Astrocyte (in vitro differentiated cells and primary cell): ENCODE measurements at places on chromosomes 16 and 17. TPM values are rescaled to one million over a fixed set of nuclear protein-coding genes. Genes with fewer than 3 reads are reported as not detected.

- DNase-seq = no peak
These were observed 158.3 kb upstream of the ZFHX3 start for GRCh38 chr16:73206151-73206707.

- no peak for DNase-seq
These were observed 17.8 kb downstream of the GJD3 start for GRCh38 chr17:40346765-40347158.

DNA sequence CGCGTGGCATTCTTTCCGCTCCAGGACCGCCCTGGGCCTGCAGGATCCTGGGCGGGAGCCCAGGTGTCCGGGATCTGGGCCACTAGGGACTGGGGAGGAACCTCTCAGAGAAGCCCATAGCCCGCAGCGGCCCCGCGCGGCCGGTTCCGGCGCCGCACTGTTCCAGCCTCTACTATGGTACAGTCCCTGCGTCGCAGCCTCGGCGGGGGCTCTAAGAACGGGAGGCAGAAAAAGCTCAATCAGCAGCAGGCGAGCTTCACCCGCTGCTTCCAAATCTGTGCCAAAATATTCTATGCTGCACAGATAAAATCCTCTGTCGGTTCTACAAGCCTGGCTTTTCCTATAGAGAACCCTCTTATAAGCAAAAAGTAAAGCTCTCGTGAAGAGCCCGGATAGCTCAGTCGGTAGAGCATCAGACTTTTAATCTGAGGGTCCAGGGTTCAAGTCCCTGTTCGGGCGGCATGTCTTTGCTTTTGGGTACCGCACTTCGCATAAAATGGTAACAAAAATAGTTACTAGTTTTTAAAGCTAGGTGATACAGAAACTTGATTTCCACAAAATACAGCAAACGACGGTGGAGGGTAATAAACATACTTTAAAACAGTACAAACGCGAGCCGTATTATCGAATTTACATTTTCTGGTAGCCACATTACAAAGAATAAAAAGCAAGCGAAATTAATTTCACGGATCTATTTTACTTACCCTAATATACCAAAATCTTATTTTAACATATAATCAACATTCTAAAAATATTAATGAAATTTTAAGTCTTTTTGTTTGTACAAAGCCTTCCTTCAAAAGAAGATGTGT lies 661 bp upstream of the ALOXE3 start:
- DNase-seq = peak; percentile 57

- DNase-seq = peak; percentile 49
These were observed at the start of gene DHX58 for GRCh38 chr17:42112552-42113176. TSS of gene DHX58 (minus strand) at chr17:42112714. CDS start at chr17:42111892, 822 bp downstream.

The PRSS36 gene
- 0.19 and 0.41 TPM in 2 replicates for total RNA-seq

DNA sequence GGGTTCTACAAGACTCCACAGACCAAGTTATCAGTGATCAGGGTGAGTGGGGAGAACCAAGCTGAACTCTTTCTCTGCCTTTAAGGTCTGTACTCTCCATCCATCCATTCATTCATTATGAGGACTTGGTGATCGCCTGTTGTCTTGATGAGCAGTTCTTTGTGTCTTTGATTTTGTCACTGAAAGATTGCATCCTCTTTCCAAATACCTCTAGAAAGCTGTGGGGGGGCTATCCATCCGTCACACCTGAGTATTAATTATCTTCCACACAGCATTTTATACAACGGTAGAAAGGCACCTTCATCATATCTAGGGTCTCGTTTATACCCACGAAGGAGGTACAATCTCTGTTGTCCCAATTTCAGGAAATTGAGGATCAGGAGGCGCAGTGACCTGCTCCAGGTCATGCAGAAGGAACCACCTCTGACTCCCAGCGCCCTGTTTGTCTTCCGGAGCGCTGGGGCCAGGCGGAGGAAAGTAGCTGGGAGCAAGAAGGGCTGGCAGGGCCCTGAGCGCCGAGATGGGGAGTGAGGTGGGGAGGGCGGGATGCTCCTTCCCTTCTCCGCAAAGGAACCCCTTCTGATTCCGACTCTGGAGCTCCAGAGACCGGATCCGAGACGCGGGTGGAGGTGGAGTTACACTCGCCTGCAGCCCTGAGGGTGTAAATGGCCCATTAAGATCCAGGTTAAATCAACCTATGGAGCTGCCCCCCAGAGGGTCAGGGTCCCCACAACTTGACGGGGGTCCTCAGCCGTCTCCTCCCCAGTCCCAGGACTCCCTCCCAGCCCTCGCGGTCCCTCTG lies 605 bp upstream of the ABAT start:
- DNase-seq = no peak

The RNF112 gene
- 0.36 and 0.96 TPM in 2 replicates for total RNA-seq

- no peak for DNase-seq
These were observed 3.8 kb upstream of the TLCD2 start for GRCh38 chr17:1713878-1714426.

DNA sequence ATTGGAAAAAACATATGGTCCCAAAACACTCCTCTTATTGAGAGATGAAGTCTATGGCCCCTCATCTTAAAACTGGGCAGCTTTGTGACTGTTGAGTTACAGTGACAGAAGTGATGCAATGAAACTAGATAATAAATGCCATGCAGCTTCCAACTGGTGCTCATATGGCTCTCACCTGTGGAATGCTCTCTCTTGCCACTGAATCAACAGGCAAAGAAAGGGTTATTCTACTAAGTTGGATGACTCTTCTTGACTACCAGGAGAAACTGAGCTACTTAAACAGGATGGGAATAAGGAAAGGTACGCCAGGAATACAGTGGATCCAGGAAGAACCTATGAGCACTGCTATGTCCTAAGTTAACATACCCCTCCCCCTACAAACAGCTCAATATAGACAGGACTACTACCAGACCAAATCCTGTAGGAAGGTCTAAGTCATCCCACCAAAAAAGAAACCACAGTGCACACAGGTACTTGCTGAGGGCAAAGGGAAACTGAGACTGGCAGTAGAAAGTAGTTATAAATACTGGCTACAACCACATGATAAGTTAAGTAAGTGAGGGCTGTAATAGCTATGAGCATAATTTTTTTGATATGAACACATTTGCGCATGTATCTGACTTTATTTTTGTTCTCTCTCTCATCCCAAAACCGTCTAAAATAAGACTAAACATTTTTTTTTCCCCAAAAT lies 398.5 kb downstream of the ZFHX3 start:
- DNase-seq = no peak

DNA sequence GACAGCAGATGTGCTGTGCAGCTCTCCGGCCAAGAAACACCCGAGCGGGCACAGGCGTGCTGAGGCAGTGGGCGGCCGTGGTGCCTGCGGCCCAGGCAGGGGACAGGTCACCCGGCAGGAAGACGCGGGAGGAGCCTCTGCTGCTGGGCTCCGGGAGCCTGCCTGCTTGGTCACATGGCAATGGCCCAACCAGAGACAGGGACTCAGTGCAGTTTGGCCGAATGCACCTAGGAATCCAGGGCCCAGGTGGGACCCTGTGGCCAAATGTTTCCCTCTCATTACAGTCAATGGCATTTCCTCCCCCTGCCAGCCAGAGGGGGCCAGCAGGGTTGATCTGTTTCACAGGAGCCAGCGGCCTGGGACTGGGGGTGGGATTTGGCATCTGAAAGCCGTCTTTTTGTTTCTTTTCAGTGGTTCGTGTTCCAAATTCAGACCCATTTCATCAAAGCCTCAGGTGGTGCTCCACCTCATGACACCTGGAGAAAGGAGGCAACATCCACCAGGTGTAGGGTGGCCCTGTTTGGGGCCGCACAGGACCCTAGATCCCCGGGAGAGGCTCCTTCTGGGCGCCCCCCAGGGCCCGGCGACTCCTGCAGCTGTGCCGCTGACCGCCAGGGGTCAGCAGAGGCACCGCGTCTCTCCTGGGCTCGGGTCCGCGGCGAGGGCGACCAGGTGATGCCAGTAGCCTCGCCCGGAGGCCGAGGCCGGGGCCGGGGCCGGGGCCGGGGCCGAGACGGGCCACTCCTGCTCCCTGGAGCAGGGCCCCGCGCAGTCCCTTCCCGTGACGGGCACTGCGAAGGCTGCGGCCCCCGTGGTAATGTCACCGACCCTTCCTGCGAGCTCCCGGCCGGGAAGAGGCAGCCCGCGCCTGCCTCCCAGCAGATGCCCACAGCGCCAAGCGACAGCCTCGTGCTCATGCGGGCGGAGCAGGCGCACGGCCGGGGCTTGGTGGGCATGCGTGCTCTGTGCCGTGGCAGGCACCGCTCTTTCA lies 118.5 kb downstream of the C16orf78 start:
- DNase-seq = no peak

DNA sequence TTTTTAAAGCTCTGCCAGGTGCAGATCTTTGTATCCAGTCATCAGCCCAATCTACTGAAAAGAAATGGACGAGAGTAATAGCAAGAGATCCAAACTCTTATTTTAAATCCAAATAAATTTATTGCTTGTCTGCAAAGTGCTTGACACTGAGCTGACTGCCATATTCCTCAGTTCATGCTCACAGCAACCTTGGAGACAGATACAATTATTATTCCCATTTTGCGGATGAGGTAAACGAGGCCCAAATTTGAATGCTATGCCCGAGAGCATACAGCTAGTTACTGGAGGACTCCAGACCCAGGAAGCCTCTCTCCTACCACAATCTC lies 620 bp downstream of the NOB1 start:
- no peak for DNase-seq

The RHBDF1 gene
- 45.6 and 55.5 TPM in 2 replicates for total RNA-seq

DNA sequence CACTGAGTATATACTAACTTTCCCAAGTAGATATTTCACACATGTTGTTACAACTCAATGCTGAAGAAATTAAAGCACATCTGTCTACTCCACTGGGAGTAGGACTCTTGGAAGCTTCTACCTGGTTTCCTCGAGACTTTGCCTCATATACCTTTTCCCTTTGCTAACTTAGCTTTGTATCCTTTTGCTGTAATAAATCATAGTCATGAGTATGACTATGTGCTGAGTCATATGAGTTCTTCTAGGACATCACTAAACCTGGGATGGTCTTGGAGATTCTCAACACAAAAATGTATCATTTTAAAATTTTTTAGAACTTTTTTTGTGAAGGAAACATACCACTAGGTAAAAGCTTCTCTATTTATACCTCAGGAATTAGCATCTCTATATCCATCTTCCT lies 39.8 kb downstream of the ABCA5 start:
- peak; percentile 6 for DNase-seq

The IRX5 gene
- total RNA-seq = 0.57 and 0.75 TPM in 2 replicates

DNA sequence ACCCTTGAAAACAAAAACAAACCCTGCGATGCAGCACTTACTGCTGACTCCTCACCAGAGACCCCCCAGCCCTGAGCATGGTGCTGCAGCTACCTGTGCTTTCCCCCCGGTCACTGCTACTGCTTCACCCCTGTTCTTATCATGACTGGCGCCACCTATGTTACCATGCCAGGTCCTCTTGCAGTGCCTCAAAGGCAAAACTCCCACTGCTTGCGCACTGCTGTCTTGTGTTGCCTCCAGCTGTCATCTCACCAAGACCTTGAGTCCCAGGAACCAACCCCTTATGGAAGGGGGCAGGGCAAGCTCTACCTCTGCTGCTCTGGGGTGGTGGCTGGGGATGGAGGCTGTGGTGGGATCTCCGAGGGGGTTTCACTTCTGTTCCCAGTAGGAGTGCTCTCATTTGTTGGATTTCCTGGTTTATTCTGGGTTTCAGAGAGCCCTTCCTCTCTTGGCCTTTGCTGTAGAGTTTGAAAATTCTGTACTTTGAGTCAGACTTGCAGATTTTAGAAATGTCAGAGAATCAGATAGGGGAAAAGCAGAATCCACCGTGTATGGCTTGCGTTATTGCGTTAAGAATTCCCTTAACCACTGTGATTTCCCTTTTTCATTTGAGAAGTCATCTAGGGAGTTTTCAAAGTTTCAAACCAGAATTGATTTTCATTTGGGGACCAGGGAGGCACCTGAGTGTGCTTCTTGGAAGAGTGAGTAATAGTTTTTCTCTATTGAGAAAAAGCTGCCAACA lies 96.6 kb downstream of the SPECC1 start:
- no peak for DNase-seq

The C16orf92 gene
- total RNA-seq = not detected in 2 replicates

The EPX gene
- not detected in 2 replicates for total RNA-seq

DNA sequence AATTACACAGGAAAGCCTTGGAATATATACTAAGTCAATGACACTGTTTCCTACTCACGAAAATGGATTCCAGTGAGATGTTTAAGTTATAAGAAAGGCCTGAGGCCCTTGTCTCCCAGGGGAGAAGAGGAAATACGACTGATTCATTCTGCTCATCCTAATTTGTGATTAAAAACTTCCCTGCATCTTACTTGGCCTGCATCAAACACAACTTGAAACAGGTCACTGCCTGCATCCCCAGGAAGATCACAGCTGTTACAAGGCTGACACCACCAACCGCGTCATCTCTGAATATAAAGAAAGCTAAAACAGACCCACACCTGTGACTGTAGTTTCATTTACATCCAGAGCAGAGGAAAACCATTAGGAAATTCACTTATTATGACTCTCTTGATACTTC lies 121.9 kb downstream of the DNAH3 start:
- DNase-seq = no peak

The CHST5 gene
- total RNA-seq = 0.09 TPM in 1 of 2 replicates, not detected in the other

- no peak for DNase-seq
These were observed 5.3 kb upstream of the POLR3E start for GRCh38 chr16:22291860-22292318.

The PEMT gene
- total RNA-seq = 19.5 and 25.4 TPM in 2 replicates

DNA sequence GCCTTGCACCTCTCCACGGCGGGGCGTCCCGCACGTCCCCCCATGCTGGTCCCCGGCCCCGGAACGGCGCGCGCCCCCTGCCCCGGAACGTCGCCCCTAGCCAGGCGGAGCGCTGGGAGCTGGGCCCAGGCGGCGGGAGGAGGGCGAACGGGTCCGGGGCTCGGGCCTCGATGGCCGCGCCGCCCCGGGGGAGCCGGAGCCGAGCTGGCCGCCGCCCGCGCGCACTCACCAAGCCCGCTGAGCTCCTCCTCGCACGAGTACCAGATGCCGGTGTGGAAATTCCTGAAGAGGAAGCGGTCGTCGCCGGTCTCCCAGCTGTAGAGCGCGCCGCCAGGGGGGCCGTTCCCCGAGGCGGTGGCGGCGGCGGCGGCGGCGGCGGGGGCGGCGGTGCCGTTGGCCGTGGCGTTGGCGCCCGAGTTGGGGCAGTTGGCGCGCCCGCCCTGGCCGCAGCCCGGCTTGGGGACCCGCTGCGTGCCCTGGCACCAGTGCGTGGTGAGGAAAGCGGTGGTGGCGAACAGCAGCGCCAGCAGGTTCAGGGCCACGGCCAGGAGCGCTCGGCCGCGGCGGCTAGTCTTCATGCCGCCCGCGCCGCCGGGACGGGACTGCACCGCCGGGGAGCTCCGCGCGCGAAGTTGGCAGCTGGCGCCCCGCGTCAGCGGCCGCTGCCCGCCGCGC lies 530 bp downstream of the GSG1L start:
- DNase-seq = peak; percentile 20

The ADGRG3 gene
- not detected in 2 replicates for total RNA-seq

- DNase-seq = peak; percentile 80
These were observed 8.9 kb downstream of the BAIAP2 start for GRCh38 chr17:81043725-81044427.

- no peak for DNase-seq
These were observed 109.4 kb downstream of the CDYL2 start for GRCh38 chr16:80695020-80695419.

GRCh38 chr17:50904518-50905459 lies 38.6 kb upstream of the TOB1 start:
- DNase-seq = no peak

The ABCC12 gene
- not detected in 2 replicates for total RNA-seq
